ENCODE measurements at places on chromosomes 16 and 17.

GRCh38 chr16:55732496-55732895 is 76.7 kb downstream of the SLC6A2 start:
- no peak for DNase-seq

DNA sequence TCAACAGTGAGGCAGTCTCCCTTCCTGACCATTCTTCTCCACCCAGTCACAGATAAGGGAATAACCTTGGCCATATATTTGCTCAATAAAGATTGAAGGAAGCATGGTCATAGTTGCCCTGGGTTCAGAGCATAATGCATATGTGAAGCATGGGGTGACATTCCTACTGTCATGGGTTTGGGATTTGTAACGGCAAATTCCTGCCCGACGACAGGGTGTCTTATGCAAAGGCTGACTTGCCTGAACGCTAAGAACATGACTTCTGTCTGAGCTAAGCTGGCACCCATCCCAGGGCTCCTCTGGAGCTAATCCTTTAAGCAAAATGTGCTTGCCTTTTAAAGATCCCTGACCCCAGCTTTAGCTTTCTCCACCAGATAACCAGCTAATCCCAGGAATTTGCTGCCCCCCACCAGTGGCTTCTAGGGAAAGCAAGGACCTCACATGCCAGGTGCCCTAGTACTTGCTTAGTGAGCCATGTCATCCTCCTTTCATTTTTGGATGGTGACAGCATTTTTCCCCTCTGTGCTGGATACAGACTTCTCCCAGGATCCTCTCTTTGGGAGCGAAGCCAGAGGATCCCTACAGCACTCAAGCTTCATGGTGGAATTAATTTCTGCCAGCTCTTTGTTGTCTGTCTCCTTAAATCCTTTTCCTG is 11.7 kb downstream of the SLC7A6OS start:
- no peak for DNase-seq

GRCh38 chr17:76667786-76668453 is 24.4 kb upstream of the ST6GALNAC1 start:
- DNase-seq: no peak

DNA sequence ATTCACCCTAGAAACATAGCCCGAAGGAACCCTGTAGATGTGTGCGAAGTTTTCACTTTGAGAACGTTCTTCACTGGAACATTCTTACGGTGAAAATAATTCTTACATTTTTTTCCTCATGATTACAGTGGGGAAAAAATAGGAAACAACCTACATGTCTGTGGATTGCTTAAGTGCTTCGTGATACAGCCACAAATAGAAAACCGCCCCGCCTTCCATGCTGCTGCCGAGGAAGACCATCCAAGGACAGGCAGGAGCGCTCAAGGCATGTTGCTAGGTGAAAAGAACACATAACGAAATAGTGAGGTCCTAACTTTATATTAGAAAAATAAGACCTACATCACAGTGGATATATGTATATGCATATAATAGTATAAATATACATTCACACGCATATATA is 78.8 kb downstream of the BMERB1 start:
- no peak for DNase-seq

Data from breast epithelium (tissue), 4 donors.